Sciatic nerve (tissue), 2 donors: ENCODE measurements at places on chromosomes 7 and 10. TPM values are rescaled to one million over a fixed set of nuclear protein-coding genes. Genes with fewer than 3 reads are reported as not detected.

The ZNF727 gene
- total RNA-seq = 6.8 TPM

The RTKN2 gene
- total RNA-seq = 0.22 TPM

The TMEM196 gene
- not detected for total RNA-seq

The UBE3C gene
- 55.5 TPM for total RNA-seq

- no peak for DNase-seq
These were observed 287.1 kb upstream of the CSTF2T start for GRCh38 chr10:51986516-51986915.

DNA sequence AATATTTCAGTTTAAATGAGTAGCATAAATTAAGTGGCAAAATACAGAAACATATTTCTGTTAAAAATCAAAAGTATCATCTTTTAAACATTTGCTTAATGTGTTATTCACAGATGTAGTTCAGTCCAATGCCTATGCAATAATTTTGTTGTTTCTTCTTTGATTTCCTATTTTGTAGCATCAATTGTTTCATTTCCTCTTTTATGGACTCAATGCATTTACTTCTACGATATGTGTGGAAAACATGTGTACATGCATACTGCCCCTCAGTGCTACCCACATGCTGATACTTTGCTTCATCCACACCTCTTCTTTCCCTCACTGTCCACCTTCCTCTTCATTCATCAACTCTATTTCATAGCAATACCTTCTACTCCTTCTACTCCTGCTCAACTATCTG is 108.1 kb downstream of the PTN start:
- no peak for DNase-seq

DNA sequence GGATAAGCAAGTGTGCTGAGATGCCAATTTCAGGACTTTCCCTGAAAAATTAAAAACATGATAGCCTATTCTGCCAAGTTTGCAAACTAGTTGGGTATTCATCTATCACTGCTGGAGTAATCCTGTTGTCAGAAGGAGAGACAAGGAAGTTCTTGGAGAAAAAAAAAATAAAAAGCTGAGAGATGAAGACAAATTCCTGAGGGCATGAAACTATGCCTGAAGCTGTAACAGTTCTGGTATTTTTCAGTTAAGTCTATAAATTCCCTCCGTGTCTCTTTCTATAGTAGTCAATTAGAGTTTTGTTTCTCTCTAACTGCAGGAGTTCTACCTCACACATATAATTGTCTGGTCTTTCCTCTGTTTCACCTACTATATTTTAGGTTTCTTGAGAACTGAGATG is 95.7 kb downstream of the DGKB start:
- DNase-seq = no peak

- no peak for DNase-seq
These were observed 54.9 kb upstream of the HBP1 start for GRCh38 chr7:107113866-107114265.

DNA sequence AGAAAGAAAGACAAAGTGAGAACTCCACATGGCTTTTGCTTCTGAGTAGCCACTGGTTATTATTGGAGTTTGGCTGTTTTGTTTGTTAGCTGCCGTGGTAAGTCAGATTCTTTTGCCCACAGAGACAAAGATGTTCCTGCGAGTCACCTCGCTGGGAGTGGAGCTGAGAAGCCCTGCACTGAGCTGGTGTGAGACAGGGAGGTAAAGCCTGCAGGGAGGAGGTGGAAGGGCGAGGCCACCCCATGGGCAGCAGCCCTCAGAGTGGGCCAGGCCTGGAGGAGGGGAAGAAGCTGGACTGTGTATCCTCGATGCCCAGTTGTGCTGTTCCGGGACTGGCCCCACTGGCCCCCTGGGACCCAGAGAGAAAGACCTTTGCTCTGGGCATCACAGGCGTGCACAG is 14.3 kb upstream of the NOM1 start:
- DNase-seq = no peak
